ENCODE measurements at places on chromosomes 2 and 18.

- no peak for ATAC-seq
Observed at GRCh38 chr18:13808294-13809042, 15.5 kb upstream of the MC5R start.

GRCh38 chr2:219297766-219298456 lies 11.3 kb downstream of the PTPRN start:
- ATAC-seq = no peak

GRCh38 chr2:236309669-236310029 lies 45.4 kb upstream of the ASB18 start:
- no peak for ATAC-seq

DNA sequence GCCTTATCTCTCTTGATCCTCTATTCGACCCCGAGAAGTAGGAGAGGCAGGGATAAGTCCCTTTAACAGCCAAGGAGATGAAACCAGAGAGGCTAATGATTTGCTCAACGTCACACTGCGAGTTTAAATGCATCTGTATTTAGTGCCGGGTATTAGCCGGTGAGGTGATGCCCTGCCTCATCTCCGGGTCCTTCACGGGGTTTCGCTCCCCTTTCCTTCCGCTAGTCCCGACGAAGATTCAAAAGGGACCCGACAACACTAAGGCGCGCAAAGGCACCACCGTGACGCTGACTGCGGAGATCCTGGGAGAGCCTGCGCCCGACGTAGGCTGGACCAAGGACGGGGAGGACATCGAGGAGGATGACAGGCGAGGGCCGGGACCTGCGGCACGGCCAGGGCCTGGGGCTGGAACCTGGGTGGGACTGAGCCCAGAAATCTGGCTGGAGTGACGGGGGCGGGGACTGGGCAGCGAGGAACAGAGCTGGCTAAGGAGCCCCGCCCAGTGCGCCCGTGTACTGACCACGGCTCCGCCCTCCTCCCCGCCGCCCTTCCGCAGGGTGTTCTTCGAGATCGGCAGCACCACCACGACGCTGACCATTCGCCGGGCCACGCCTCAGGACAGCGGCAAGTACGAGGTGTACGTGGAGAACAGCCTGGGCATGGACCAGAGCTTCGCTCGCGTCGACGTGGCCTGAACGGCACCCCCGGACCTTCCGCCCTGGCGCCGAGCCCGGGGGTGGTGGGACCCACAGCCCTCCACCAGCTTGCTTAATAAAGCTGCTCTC lies 1.0 kb upstream of the GMPPA start:
- ATAC-seq = peak; percentile 40

- ATAC-seq = no peak
Observed at GRCh38 chr2:100948942-100949811, 52.9 kb upstream of the RPL31 start.

GRCh38 chr2:70775141-70775540 lies 7.1 kb upstream of the ADD2 start:
- ATAC-seq = no peak

- no peak for ATAC-seq
Observed at GRCh38 chr18:59705145-59705544, 7.9 kb upstream of the CCBE1 start.

DNA sequence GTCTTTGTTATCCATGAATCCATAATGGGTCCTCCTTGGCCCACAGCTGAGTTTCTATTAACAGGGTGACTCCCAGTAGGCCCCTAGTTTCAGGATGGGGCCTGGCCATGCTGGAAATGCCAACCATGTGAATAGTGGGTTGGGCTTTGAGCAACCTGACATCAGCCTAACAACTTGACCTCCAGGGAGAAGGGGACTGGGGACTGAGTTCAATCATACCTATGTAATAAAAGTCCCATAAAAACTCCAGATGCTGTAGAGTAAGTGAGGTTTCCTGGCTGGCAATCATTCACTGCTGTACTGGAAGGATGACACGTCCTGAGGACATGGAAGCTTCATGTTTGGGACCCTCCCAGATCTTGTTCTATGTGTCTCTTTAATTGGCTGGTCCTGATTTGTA lies 7.9 kb downstream of the REV1 start:
- ATAC-seq = no peak

DNA sequence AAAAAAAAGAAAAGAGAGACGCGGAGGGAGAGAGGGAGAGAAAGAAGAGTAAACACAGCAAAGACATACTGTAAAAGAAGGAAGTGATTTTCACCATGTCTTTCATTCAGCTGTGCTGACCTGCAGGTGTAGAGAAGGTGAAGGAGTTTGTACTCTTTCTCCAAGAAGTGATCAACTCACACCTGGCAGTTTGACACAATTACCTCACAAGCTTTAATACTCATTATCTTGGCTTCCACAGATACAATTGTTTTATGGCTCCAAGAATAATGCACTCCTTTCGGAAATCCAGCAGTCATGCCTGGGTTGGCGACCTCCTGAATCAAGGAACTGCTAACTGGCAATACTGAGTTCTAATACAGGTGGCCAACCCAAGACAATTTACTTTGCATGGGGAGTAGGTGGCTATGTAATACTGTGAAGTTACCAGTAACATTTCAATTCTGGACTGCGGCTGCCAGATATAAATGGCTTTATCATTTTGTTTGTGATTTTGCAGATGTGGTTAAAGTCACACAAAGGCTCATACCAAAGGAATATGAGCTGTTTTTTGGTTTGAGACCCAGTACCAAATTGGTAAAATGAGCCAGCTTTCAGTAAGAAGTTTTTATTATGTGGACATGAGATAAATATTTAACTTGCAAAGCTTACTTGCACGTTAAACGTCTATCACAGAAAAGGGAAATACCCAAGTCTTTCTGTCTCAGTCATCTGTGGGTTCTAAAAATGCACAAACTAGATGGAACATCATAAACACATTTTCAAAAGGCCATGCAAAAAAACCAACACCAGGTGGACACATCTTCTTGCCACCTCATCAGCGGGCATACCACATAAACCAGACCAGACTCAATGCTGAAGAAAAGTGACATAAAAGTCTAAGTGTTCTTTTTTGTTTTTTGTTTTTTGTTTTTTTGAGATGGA lies 69.3 kb downstream of the NCKAP5 start:
- ATAC-seq = no peak

- ATAC-seq = no peak
Observed at GRCh38 chr2:83596592-83597282, 862.3 kb downstream of the SUCLG1 start.

- ATAC-seq = no peak
Observed at GRCh38 chr2:203873921-203874631, 6.5 kb downstream of the CTLA4 start.

DNA sequence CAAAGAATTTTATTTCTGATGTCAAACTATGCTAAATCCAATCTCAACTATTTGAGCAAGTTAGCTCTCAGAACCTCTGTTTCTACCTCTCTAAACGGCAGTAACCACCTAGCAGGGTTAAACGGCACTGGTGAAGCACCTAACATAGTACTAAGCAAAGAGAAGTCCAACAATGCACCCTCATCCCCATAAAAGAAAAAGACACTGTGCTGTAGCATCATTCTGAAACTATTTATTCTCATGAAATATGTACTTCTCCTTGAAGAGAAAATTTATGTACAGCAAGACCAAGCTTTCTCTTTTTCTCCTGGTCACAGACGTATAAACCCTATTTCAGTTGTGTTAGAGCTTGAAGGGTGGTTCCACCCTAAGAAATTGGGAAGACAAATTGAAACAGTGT lies 4.8 kb downstream of the MEX3C start:
- no peak for ATAC-seq

DNA sequence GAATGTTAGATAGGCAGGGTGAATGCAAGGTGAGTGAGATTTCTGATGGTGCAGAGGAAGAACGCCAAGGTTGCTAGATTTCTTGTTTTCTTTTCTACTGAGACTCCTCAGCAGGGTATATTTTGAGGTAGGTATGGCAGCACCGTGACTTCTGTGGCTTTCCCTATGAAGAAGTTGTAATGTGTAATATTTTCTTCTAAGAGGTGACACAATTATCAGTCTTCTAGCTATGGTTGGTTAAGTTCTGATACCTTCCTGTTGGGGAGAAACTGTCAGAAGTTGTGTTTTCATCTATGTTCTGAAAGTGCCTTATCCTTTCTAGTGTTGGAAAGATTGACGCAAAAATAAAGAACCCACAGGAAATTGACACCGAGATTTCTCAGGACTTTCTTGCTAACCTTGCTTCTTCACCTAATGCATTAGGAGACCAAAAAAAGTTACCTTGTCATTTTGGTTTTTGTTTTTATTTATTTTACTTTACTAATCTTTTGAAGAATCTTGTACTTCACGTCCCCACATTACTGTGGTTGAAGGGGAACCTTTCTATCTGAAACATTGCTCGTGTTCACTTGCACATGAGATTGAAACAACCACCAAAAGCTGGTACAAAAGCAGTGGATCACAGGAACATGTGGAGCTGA lies 11.9 kb downstream of the IL18R1 start:
- ATAC-seq = peak; percentile 78

DNA sequence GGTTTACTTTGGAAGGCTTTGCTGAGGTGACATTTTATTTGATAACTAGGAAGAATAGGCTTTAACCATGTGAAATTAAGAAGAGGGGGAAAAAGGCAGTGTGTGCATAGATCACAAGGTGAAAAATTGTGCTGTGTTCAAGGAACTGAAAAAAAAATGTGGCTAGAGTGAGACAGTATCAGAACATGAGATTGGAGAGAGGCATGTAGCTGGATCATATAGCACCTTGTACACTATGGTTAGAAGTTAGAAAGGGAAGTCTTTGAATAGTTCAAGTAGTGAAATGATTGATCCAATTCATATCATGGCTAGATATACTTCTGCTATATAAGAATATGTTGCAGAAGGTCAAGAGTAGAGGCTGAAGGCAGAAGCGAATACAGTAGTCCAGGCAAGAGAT lies 12.3 kb upstream of the TNFRSF11A start:
- ATAC-seq = peak; percentile 51

GRCh38 chr2:127185093-127185492 lies 35.0 kb downstream of the CYP27C1 start:
- no peak for ATAC-seq

GRCh38 chr2:233413559-233414272 lies 59.4 kb downstream of the DGKD start:
- ATAC-seq = no peak

GRCh38 chr2:134020608-134021007 lies 233.3 kb upstream of the MGAT5 start:
- peak; percentile 21 for ATAC-seq

DNA sequence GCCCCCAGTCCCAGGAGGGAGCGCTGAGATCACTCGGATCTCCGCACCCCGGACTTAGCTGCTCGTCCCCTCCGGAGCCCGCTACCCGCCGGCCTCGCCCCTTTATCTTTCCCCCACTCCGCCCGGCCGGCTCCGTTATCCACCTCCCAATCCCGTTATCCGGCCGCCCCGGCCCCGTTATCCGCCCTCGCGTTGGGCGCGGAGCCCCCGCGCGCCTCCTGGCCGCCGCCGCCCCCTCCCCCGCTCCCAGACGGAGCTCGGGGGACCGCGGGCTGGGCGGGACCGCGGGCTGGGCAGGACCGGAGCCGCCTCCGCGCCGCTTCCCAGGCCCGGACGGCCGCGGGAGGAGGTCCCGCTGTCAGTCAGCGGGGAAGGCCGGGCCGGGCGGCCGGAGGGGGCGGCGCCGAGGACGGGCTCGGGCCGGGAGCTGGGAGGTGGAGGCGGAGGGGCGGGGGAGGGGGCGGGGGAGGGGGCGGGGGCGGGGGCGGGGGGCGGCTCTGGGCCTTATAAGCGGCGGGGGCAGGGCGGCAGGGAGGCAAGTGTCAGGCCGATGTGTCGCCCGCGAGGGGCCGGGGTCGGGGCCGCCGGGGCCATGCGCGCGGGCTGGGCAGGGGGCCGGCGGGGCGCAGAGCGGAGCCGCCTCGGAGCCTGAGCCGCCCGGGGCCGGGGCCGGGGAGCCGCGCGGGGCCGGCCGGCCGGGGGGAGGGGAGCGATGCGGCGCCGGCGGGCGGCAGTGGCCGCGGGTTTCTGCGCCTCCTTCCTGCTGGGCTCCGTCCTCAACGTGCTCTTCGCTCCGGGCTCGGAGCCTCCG lies at the start of gene PKDCC:
PKDCC (plus strand) TSS at position 534 of the 811 bp plus-strand sequence; CDS start at position 713, 179 bp downstream.
- ATAC-seq = peak; percentile 55

DNA sequence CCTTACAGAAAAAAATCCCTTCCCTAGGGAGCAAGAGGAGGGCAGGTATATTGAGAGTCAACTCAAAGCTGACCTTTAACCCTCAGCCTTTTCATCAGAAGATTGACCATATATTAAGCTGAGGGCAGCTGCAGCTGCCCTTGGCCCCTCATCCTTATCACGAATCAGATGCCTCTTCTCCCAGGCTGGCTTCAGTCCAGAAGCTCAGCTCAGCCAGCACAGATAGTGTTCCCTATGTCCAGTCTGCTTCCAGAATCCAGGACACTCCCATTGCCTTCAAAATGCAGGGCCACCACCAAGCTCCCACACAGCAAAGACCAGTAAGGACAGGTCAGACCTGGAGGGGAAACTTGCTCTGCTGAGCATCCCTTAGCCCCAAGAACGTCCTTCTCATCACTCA lies 146.1 kb downstream of the BCL11A start:
- no peak for ATAC-seq

DNA sequence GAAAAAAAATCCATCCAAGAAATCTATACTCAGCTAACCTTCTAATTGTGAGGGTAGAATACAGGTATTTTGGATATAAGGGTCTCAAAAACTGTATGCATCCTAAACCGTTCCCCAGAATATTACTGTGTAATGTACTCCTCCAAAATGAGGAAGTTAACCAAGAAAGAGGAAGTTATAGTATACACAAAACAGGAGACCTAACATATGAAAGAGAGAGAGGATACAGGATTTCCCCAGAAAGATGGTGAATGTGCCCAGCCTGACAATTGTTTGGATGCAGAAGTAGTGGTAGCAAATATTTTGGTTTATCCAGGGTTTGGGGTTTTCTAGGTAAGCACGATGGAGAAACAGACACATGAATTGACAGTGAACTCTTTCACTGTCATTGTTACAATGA lies 50.6 kb downstream of the GALNT3 start:
- ATAC-seq = peak; percentile 96

DNA sequence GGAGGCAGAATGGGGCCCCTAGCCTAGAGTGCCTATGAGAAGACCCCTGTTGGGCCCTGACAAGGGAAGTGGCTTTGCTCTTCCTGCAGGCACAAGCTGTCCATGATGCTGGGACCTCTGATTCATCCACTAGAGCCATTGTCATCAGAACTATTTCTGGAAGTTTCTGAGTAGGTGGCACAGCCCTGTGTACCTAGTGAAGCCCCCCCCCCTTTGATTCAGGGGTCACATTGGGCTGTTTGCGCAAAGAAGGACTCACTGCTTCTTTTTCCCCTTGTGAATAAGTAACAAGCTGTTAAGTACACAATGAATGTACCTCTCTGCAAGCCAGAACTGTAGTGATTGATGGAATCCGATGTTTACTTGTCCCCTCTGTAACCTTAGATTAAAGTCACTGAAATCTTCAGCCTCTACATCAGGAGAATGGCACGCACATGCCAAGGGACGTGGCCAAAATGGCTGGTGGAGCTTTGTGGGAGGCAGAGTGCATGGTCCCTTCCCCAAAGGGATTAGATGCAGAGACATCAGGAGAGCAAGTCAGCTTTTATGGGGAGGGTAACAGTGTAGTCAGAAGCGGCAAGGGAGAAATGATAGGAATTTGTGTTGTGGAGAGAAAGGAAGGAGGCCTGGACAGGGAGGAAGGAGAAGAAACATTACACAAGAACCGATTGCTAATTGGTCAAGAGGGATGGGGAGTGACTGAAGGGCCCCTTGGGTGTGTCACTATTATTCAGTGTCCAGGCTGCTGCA lies 267.6 kb upstream of the RAB12 start:
- no peak for ATAC-seq

GRCh38 chr2:230541934-230542380 lies 126.0 kb downstream of the SP100 start:
- peak; percentile 84 for ATAC-seq

GRCh38 chr18:47906408-47906807 lies 24.1 kb downstream of the SMAD2 start:
- no peak for ATAC-seq

GRCh38 chr2:120255986-120256650 lies 3.5 kb downstream of the RALB start:
- no peak for ATAC-seq
